Stimulated activated CD8-positive, alpha-beta memory T cell treated with anti-CD3 and anti-CD28 coated beads, Interleukin-4, amount 100 ng/mL, for 4 hours (primary cell): ENCODE measurements at places on chromosomes 5 and 9.

DNA sequence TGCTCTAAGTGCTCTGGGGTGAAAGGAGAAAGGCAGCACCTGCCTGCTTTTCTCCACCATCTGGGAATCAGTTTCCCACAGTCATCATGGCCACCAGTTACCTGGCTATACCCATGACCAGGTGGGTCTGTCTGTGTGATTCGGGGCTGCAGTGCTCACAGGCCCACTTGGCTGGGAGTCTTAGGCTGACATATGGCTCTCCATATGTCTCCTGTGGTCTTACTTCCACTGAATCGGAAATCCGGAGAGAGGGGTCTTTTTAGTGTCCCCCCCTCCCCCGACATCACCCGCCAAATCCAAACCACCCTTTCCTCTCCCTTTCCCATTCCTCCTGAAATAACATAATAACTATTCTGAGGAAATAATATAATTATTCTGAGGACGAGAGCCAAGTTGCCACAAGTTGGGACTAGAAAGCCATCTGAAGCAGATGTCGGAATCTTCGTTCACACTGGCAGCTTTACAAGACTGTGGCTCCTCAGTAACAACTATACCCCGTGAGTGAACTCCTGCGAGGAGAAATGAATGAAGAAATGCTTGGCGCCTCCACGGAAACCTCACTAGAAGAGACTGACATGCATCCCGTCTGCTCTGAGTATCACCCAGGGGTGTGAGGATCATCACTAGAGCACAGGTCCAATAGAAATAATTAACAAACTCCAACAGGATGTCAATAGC is 143.4 kb downstream of the MYO10 start:
- DNase-seq = no peak

- no peak for DNase-seq
Measured at GRCh38 chr9:133693703-133694529, 44.2 kb downstream of the SARDH start.

DNA sequence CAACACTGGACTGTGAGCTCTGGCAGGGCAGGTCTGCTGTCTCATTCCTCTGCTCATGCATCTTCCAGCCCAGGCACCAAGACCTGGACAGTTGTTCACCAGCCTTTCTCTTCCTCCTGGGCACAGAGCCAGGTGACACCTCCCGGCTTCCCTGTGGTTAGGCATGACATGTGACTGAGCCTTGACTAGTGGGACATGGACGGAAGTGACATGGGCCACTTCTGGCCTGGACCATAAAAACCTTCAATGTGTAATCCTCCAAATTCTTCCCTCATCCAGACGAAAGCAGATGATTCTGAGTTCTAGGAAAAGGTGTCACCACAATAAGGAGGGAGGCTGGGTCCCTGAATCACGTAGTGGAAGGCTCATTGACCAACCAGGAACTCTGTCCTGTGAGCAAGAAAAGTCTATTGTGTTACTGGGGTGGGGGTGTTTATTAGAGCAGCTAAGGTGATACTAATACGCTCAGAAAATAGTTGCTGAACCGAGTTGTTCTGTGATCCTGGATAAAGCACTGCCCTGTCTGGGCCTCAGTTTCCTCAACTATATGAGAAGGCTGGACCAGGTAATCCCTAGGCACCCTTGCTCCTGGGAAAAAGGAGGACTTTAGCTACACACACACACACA is 26.6 kb upstream of the CRB2 start:
- no peak for DNase-seq

- DNase-seq = no peak
Measured at GRCh38 chr5:129063483-129064113, 31.0 kb upstream of the ISOC1 start.

DNA sequence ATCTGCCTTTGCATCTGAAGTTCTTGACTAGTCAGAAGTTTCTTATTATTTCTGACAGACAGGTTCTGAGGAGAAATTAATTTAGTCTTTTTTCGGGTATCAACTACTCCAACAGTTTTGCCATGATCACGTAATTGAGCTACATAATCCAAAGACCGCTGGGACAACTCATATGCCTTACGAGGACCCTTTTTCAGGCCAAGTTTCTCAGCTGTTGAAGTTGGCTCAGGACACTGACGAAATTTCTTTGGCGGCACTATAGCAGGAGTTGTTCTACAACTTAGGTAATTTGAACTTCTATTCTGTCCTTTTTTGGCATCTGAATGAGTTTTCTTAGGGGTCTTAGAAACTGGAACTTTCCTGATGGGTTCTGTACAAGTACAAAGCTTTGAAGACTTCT is 27.2 kb downstream of the SETX start:
- DNase-seq = no peak

DNA sequence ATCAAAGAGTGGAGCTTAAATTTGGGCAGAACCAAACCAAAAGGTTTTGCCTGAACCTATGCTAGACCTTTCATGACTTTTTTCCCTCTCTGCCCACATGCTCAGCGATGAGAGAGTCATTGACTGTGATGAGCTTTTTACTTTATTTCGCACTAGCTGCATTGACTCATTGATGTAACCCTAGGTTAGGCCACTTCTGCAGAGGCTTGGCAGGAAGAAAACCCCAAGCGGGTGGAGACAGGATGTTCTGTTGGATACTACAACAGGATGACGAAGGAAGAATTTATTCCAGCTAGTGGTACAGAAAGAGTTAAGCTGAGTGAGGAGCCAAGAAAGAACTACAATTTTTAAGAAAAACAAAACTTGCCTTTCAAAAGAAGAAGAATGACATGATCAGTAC is 18.4 kb downstream of the AGXT2 start:
- no peak for DNase-seq

DNA sequence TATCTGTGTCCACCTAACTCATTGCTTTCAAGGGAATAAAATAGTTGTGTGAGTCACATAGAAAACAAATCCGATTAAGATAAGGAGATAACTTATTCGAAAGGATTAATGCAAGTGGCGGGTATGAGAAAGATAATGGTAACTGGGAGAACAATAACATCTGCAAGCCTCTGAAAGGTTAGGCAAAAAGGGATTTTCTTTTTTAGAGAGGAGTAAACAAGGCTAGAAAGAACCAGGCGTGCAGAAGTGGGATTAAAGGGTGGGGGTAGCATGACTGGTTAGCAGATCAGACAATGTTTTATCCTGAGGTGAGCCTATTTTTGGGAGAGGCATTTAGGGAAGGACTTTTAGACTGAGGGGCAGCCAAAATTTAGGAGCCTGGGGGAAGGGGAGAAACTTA is 34.7 kb upstream of the JMY start:
- no peak for DNase-seq

DNA sequence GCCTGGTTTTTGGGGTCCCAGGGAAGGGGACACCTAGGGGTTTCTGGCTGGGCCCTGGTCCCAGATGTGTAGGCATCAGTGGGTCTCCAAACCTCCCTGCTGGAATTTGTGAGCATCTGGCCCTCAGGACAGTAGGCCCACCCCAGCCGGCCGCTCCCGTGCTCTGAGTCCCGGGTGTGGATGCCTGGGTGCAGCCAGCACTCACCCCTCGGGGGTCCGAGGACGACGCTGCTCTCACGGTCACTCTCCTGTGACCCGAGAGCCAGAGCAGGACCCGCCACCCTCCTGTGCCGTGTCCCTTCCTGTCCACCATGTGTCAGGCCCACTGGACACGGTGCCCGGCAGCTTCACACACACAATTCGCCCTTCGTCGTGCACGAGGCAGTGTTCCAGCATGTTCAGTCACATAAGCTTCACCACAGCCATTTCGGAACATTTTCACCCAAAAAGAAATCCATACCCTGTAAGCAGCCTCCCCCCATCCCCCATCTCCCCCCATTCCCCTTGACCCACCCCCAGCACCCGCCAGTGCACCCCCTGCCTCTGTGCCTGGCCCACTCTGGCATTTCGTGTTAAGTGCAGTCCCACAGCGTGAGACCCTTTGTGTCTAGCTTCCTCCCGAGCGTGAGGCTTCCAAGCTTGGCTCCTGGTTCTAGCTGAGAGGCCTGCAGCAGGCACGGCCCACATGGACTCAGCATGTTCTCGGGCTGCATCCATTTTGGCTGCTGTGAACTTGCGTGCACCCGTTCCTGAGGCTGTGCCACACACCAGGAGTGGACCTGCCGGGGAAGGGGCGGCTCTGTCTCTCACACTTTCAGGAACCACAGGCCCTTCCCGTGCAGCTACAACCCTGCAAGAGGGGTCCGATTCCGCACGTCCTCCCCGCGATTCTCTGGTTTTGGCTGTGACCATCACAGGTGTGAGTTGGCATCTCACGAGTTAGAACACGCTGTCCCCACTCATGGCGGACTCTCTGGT is 40.5 kb downstream of the NKD2 start:
- no peak for DNase-seq

- DNase-seq = no peak
Measured at GRCh38 chr5:23675456-23675855, 168.0 kb downstream of the PRDM9 start.

DNA sequence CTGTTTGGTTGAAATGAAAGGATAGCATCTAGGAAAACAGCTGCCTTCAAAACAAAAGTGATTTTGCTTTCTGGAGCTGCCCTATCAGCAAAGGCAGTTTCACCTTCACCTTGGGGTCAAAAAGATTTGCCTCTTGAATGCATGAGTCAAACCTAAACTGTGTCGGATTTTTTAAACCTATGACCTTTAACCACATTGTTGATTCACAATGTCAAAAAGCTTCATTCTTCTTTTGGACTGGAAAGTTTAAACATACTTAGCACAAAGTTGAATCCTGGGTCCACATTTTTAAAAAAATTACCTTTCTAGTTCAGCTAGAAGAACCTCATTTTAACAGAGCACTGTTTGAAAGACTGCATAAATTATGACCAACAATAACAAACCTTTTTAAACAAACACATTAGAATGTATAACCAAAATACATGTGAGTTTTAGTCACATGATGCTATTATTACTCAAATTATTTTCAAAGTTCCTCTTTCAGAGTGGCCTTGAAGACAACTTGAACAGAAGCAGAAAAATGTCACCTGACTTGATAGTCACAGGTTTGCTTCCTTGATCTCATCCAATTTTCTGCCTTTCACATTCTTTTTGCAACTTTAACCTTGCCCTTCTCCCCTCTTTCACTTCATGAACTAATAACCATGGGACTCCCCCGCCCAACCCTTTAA is 109.7 kb upstream of the LHFPL2 start:
- no peak for DNase-seq

- DNase-seq = no peak
Measured at GRCh38 chr9:95528908-95529502, 12.2 kb upstream of the PTCH1 start.

- no peak for DNase-seq
Measured at GRCh38 chr5:45532826-45533624, 163.2 kb downstream of the HCN1 start.

GRCh38 chr5:10503997-10504793 is 59.7 kb upstream of the ANKRD33B start:
- DNase-seq = no peak

- no peak for DNase-seq
Measured at GRCh38 chr5:96331681-96332361, 101.2 kb downstream of the PCSK1 start.

GRCh38 chr5:124237206-124237695 is 509.2 kb downstream of the ZNF608 start:
- no peak for DNase-seq

- DNase-seq = no peak
Measured at GRCh38 chr5:72149742-72150141, 42.5 kb downstream of the MAP1B start.

DNA sequence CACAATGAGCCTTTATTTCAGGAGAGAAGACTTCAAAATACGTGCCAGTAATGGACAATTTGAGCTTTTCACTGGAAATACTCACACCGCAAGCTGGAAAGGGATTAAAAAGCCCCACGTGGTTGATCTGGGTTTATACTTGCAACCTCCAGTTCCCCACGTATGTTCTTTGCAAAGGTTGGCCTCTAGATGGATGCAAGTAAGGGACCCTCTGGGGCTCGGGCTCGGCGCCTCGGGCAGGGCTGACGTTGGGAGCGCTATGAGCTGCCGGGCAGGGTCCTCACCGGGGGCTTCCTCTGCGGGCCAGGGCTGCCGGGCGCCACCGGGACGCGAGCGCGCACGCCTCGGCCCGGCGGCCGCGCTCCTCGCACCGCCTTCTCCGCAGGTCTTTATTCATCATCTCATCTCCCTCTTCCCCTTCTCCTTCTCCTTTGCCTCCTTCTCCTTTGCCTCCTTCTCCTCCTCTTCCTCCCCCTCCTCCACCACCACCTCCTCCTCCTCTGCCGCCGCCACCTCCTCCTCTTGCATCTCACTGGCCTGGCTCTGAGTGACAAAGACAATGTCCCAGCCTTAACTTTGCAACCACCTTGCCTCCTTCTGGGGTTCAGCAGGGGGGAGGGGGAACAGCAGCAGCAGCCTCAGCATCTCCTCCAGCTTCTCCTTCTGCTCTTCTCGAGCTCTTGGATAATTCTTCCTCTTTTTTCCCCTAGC is 701 bp upstream of the ZNF462 start:
- no peak for DNase-seq

- no peak for DNase-seq
Measured at GRCh38 chr9:79812507-79813257, 240.9 kb downstream of the TLE4 start.
